Inflammatory macrophage (primary cell): ENCODE measurements at places on chromosomes 5 and 9.
A peak's percentile ranks its signal among the peaks of the same experiment; 100 is the strongest.

- DNase-seq: no peak
Measured at GRCh38 chr5:148858106-148858505, 31.7 kb downstream of the ADRB2 start.

GRCh38 chr9:8474937-8475336 lies 675.4 kb upstream of the DMAC1 start:
- DNase-seq: no peak

DNA sequence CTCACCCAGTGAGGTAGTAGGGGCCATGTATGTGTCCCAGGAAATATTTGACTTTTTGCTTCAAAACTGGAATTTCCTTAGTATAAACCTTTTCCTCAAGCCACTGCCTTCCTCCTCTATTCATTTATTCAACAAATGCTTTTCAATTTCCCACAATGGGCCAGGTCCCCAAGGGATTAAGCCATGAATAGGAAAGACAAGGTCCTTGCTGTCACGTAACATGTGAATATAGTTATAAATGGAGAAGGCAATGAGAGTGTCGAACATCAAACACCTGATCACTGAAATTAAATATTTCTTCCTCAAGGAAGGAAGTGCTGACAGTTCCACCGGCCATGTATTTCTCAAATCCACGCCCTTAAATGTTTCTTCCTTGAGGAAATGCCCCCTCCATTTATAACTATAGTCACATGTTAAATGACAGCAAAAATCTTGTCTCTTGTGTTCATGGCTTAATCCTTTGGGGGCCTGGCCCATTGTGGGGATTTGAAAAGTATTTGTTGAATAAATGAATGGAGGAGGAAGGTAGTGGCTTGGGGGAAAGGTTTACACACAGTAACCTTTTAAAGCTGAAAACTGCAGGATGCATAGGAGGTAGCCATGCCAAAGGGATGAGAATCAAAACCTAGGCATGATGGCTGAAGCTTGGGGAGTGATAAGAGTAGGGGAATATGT lies 145.5 kb downstream of the PTTG1 start:
- DNase-seq: no peak

DNA sequence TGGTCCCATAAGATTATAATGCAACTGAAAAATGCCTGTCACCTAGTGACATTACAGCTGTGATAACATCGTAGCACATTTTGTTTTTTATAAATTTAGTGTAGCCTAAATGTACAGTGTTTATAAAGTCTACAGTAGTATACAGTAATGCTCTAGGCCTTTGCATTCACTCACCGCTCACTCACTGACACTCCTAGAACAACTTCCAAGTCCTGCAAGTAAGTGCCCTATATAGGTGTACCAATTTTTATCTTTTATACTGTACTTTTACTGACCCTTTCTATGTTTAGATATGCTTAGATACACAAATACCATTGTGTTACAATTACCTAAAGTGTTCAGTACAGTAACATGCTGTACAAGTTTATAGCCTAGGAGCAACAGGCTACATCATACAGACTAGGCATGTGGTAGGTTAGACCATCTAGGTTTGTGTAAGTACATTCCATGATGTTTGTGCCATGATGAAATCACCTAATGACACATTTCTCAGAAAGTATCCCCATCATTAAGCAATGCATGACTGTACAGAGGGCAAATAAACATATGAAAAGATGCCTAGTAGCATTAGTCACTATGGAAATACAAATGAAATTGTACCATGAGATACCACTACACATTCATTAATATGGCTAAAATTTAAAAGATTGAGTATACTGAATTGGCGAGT lies 127.6 kb downstream of the TRPM6 start:
- DNase-seq: no peak

DNA sequence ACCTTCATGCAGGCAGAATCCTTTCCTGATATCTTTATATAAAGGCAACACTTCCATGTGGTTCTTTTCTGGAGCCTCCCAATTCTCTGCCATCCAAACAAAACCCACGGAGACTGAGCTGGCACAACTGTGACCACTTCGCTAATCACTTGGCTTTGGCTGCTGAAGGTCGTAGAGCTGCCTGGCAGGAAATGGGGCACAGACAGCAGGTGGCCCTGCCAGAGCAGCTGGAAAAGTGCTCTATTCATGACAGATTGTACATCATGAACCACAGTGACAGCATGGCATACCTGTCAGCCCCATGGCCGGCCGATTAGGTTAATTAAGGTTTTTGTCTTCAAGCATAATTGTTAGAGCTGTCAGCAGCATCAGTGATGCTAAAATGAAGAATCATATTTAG lies 141.9 kb upstream of the ANKRD55 start:
- DNase-seq: no peak

GRCh38 chr5:119036101-119036762 lies 34.7 kb upstream of the DMXL1 start:
- DNase-seq: no peak

DNA sequence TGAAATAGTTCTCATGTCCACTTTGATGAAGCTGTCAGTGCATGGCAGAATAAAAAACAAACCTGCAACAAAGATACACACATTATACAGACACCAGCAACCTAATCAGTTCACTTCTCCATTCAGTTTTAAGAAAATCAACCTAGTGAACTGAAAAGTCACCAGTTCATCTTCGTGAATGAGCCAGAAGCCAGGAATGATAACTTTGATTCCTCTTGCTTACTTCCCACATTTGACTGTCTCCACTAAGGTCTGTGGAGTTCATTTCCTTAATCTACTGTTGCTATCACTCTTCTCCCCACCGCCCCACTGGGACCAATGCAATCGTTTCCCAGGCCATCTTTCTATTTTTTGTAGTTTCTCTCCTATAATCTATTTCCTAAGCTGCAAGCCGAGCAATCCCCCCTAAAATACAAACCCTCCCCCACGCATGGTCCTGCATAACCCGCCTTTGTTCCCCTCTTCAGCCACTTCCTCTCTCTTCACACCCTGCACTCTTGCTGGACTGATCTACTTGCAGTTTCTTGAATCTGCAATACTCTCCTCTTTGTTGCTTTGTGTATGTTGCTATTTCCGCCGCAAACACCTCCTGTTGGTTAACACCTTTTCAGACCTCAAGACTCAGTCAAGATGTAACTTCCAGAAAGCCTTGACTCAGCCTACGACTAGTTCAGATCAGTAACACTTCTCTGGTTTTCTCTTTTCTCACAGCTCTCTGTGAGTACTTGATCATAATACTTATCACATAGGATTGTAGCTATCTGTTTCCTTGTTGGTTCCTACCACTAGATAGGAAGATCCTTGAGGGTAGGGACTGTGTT lies 16.6 kb downstream of the STOM start:
- peak; percentile 40 for DNase-seq

- peak; percentile 77 for DNase-seq
Measured at GRCh38 chr9:19456996-19457692, 48.3 kb downstream of the ACER2 start.

DNA sequence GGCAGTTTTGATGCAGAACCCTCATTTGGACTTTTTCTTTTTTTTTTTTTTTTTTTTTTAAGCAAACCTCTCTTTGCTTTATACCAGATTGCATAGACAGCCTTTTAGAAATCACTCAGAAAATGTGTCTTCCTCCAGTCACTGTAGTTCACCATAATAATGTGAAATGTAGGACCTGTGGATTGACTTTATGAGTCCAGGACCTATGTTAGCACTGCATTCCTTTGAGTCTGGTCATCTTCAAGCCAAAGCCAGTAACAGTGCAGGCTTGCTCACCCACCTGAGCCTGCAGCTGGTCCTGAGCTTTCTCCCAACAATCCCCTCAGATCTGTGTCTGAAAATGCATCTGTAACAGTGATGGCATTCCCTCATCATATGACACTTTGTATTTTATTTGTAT lies 110.7 kb upstream of the NFIL3 start:
- DNase-seq: no peak

GRCh38 chr5:141402553-141403243 lies at the start of gene PCDHGA9:
Gene PCDHGA9 (plus strand): TSS chr5:141402778. CDS start chr5:141402953, 175 bp downstream.
- DNase-seq: peak; percentile 33

GRCh38 chr9:114742947-114743346 lies 61.0 kb upstream of the TEX48 start:
- no peak for DNase-seq

- DNase-seq: peak; percentile 11
Measured at GRCh38 chr5:138985683-138986082, 110.5 kb upstream of the LRRTM2 start.

DNA sequence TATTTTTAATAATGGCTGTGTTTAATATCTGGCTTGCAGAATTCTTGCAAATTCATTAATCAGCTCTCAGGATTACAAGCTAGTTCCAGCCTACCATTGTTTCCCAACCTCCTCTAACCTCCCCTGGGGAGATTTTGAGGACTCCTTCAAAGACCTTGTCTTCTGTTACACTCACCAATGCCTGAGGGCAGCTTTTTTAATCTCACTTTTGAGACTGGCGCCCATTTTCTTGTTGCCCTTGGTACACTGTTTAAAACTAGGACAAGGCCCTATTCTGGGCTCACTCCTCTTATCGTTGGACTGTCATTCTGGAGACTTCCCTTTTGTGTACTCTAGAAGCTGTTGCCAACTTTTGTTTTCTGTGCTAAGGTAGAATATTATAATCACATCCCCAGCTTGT lies 13.6 kb upstream of the EQTN start:
- DNase-seq: no peak

DNA sequence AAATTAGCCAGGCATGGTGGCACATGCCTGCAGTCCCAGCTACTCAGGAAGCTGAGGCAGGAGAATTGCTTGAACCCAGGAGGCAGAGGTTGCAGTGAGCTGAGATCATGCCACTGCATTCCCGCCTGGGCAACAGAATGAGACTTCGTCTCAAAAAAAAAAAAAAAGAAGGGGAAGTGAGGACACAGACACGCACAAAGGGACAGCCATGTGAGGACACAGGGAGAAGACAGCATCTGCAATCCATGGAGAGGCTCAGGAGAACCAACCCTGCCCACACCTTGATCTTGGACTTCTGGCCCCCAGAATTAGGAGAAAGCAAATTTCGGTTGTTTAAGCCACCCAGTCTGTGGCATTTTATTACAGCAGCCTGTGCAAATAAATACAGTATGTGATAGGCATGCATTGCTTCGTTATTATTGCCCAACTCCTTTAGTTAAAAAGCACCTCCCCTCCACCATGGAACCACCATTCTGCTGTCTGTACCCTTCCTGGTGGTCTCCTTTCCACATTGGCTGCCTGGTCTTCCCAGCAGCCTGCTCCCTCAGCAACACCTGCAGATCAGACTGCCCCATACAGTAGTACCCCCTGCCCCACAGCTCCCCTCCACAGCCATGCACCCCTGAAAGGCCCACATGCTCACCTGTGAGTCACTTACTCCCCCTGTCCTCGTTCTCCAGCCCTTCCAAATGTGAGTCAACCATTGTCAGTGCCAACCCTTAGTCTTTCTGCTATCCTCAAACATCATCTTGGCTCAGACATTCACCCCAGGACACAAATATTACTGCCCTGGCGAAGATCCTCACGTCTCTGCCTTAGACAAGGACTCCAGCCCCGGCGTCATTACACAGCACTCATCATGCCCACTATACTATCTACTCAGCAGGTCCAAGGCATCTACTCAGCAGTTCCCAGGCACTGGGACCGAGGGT lies 128.8 kb downstream of the ROR2 start:
- no peak for DNase-seq

DNA sequence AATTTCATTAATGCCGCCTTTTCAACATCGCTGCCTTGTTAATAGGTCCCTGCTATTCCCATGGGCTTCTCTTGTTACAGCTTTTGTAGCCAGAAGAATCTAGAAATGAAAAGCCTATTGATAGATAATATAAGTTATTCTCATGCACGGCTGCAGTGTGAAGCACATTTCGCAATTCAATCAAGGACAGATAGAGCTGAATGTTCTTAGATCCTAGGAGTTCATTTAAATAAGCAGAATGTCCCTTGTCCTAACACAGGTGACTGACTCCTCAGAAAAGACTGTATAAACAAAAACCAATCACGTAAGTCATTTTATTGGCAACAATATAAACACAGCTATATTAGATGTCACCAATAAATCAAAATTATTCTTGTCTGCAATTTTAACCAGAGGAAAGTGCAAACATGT lies 9.4 kb downstream of the GLIS3 start:
- no peak for DNase-seq

DNA sequence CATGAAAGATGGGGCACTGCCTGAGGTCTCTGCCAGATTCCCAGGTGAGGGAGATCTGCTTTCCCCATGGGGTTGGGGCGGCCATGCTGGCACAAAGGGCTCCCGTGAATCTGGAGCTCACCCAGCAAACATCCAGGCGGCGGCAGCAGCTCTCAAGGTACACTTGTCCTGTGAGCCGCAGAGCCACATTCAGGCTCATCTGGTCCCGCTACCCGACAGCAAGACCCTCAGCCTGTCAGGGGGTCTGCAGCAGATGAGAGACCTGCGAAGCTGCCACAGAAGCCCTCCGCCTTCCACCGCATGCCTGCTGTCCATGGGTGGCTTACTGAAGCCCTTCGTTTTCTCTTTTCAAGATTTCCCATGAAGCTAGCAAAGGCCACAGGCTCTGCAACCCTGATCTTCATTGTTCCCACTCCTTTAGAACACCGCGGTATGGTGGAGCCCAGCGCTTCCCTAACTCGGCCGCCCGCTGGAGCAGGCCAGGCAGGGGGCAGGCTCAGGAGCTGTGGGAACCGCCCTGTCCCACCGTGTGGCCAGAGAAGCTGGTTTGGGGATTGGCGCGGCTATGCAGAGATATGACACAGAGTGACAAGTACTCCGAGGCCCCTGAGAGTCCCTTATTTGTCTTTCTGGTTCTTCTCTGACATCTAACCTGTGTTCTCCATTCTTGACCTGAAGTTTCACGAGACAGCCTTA lies 8.8 kb downstream of the LRRC14B start:
- no peak for DNase-seq

DNA sequence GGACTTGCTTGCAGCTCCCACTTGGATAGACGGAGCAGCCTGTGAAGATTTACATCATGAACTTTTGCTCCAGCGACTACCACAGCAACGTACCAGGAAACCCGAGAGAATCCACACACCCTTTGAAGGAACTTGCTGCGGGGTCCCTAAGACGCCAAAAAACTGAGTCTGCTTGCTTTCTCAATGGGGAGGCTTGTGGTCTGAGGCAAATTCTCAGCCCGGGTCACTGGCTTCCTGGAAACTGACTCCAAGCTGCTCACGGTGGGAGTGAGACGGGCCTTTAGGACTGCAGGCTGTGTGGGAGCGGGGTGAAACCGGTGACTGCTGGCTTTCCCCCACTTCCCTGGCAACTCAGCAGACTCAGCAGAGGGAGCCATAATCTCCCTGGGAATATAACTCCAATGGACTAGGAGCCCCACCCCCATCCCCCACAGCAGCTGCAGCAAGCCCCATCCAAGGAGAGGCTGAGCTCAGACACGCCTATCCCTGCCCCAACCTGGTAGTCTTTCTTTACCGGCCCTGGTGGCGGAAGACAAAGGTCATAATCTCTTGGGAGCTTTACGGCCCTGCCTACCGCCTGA lies 466.0 kb downstream of the CAAP1 start:
- DNase-seq: no peak

DNA sequence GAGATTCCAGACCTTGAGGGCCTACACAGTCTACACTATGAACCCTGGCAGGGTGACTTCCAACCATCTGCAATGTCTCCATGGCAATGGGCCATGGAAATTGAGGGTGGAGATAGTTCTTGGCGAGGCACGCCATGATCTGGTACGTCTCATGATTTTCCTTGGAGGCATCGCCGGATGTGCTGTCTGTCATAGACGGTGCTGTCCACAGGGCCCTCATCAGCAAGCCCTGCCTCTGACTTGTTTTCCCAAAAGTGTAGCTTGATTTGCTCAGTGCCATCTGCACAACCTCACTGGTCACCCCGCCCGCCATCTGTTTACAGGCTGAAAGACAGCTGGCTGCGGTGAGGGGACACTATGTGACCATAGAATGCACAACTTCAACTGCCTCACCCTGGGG lies 73.5 kb downstream of the BOD1 start:
- no peak for DNase-seq
